ENCODE measurements at places on chromosomes 3 and 15.

DNA sequence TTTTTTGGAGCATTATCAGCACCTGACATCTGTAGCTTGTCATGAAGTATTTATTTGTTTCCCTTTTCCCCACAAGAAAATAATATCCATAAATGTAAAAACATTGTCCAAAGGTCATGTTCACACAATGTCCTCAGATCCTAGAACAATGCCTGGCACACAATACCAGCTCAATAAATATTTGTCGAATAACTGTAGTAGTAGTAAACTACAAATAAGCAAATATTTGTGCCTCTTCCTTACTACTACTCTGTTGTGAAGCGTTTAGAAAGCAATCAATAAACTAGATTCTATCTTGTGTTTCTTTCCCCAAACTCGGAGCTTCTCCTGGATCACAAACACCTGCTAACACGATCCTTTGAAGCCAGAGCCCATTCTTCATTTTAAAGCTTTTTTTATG, 459.6 kb upstream of the NECTIN3 start:
- no peak for DNase-seq

DNA sequence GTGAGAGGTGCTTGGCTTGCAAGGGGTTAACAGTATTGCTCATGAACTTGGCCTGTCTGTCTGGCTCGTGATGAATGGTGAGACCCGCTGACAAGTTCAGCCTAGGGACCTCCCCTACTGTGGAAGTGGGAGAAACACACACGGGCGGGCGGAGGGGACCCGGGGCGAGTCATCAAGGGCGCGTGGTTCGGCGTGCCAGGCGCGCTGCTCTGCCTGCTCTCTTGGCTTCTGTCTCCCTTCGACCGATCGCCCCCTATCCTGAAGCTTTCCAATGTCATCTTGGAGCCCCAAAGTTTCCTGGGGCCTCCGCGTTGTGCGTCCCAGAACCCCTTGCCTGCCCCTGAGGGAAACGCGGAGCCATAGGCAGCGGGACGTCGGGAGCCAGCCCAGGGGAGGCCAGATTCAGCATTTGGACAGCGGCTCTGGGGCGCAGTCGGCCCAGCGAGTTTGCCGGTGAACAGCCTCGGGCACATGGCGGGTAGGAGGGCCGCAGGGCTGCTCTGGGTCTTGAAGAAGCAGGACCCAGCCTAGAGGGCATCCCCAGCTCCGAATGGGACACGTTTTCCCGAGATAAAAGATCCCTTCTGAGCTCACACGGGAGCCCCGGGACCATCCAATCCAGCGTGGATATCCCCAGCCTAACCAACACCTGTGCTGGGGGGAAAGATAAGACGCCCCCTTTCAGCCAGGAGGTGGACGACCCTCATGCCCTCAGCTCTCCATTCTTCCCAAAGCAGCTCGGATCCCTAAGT, 27.0 kb upstream of the POLG start:
- no peak for DNase-seq

- DNase-seq = peak; percentile 79
Measured at GRCh38 chr3:71725271-71725991, at the start of gene EIF4E3. TSS of gene EIF4E3 (minus strand) at chr3:71725402. CDS start at chr3:71725367, 35 bp downstream.

DNA sequence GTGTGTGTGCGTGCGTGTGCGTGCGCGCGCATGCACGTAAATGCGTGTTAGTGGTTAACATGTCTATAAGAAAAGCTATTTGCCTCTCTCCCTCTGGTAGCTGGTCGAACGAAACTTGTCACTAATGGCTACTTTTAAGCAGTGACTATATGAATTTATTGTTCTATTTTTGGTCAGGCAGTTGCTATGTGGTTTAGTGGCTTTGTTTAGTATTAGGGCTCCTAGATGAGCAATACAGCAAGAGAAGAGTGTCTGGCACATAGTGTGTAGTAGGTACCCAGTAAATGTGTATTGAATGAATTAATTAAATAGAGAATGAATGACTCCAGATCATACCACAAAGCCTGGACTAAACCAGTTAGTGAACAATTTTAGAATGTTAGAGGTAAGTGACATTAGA, 171.6 kb downstream of the PPM1L start:
- no peak for DNase-seq

DNA sequence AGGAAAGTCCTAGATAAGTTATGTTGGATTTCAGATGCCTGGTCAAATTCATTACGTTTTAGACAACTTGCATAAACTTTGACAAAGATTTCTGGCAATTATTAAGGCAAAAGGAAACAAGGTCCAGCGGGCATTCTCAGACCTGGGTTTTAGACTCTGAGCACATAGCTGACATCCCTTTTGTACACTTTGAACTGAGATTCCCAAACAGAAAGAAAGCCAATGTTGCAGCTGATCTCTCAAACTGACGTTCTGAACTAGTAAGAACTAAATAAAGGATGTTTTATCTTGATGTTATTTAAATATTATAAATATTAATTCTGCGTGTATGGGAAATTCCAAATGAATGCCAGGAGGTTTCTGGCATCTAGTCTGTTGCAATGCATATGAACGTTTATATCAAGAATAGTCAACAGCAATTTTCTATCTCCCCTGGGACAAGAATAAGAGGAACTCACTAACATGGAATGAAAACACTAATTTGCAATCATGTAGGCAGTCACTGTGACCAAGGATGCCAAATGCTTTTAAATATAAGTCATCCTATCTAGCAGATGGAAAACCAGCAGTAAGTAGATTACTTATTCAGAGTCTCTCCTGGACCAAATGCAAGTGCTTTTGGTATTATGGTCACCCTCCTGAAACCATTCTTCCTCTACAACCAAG, 202.1 kb downstream of the GREM1 start:
- no peak for DNase-seq

- DNase-seq = no peak
Measured at GRCh38 chr15:27899583-27900285, 199.4 kb downstream of the OCA2 start.
